ENCODE measurements at places on chromosomes 11 and 22.

DNA sequence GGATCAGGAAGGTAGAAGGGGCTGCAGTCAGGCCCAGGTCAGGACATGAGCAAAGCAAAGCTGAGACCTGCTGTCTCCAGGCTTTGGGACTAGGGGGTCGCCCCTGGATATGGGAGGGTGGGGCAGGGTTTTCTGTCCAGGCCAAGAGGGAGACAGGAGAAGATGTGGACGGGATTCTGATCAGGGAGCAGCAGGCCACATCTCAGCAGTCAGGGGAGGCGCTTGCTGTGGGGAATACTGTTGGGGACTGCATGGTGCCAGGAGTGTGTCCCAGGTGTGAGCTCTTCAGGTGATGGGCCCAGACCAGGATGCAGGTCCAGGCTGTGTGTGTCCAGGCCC lies 29.3 kb downstream of the IGLL5 start:
- no peak for DNase-seq

DNA sequence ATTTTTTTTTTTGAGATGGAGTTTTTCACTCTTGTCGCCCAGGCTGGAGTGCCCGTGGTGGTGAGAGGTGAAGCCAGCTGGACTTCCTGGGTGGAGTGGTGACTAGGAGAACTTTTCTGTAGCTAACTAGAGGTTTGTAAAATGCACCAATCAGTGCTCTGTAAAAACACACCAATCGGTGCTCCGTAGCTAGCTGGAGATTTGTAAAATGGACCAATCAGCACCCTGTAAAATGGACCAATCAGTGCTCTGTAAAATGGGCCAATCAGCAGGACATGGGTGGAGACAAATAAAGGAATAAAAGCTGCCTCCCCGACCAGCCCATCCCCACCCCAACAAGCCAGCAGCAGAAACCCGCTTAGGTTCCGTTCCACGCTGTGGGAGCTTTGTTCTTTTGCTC lies 4.4 kb upstream of the RAPSN start:
- no peak for DNase-seq

DNA sequence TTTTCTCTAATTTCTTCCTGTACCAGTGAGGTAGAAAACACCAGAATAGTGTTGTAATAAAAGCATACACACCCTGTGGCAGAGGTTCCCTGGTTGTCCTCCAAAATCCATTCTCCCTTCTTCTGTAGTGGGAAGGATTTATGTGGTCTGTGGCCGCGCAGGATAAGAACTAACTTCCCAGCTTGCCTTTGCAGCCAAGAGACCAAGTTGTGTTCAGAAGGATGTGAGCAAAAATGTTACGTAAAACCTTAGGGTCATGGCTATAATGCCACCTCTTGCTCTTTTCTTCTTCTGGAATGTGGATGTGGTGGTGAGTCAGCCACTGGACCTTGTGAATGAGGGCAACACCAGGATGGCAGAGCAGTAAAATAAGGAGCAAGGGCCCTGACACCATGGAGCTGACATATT lies 28.4 kb downstream of the CCDC90B start:
- peak; percentile 40 for DNase-seq

GRCh38 chr11:123384116-123384515 lies 46.0 kb upstream of the GRAMD1B start:
- DNase-seq: no peak

GRCh38 chr22:26660961-26661578 lies 3.7 kb downstream of the MIAT start:
- no peak for DNase-seq

All from LoVo (cell line).